ENCODE measurements at places on chromosomes 11 and 22. TPM values are rescaled to one million over a fixed set of nuclear protein-coding genes. Genes with fewer than 3 reads are reported as not detected.

DNA sequence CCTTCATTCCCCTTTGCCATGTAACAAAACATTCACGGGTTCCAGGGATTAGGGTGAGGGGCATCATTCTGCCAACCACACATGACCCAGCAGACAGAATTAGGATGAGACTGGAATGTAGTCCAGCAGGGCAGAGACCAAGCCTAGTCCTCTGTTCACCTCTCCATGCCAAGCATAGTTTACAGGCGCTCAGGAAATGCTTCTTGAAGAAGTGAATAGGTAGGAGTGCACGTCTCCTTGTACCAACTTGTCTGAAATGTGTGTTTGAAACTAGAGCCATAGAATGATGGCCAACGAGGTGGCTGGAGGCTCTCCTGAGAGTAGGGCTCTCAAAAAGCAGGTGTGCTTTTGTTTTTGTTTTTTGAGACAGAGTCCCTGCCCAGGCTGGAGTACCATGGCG, 8.2 kb downstream of the SPINDOC start:
- peak; percentile 81 for DNase-seq

DNA sequence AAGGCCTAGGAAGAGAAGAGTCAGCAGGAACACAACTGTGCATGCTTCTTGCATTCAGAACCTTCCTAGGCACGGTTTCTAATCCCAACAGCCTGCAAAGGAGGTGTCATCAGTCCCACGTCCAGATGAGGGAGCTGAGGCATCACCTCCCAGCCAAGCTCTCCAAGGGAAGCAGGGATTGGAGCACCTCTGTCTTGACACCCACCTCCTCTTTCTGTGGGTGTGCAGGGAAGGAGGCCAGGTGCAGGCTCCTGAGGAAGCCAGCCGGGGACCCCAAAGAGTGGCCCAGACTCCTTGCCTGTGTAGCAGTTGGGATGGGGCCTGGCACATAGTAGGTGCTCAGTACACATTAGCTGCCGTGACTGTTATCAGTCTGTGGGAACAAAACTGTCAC, 2.0 kb downstream of the PNPLA5 start:
- DNase-seq, result peak; percentile 7

GRCh38 chr11:17171343-17171742, 36.4 kb downstream of the PIK3C2A start:
- peak; percentile 8 for DNase-seq

DNA sequence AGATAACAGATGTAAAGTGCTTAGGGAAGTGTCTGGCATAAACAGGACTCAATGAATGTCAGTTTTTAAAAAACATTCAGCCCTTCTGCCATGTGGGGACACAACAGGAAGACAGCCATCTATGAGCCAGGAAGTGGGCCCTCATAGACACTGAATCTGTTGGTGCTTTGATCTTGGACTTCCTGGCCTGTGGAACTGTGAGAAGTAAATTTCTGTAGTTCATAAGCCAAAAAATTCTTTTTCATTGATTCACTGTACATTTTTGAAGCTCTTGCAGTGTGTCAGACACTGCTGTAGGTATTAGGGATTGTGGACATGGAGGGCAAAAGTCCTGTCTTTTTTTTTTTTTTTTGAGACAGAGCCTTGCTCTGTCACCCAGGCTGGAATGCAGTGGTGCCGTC, 188.6 kb downstream of the HIPK3 start:
- DNase-seq, result no peak

GRCh38 chr11:9210224-9210921, 54.8 kb downstream of the DENND5A start:
- no peak for DNase-seq

DNA sequence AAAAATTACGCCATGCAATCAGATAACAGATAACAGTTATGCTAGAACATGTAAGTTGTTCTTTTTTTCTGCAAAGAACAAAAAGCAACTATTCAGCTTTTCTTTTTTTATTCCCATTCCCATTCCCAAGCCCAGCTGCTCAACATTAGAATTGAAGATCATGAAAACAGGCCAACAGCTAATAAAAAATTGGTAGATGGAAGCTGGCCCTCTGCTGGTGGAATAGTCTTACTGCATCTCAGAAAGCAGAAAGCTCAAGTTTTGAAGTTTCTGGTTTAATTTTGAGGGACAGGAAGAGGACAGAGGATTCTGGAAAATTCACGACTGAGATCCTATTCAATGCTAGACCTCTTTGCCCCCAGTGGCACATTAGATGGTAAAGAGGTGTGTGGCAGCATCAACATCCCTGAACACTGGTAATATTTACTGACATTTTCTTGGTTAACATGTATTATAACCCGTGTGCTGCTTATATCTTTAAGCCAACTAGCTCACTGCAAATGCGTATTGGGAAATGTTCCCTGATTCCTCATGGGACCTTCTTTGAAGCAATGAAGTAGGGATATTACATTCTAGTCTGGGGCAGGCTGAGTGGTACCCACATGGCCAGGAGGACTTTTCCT, 591.2 kb downstream of the OPCML start:
- peak; percentile 8 for DNase-seq

GRCh38 chr11:114187173-114187572, 109.0 kb upstream of the NNMT start:
- no peak for DNase-seq

- no peak for DNase-seq
These were observed 49.0 kb upstream of the CSNK2A3 start for GRCh38 chr11:11401960-11402535.

DNA sequence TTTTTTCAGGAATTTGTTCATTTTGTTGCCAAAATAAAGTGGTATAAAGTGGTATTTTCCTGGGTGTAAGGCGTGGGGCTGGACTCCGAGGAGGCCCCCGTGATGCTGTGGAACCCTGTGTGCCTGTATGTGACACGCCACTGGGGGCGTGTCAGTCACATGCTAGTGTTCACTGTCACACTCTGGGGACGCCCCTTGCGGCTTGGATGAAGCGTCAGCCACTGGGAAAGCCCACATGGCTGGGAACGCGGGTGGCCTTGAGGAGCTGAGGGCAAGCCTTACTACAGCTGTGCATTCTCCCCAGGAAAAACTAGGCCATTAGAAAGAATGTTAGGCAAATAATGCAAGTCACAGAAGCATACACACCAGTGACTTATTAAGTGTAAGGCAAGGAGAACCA, 77.0 kb upstream of the SLC25A18 start:
- DNase-seq, result no peak

DNA sequence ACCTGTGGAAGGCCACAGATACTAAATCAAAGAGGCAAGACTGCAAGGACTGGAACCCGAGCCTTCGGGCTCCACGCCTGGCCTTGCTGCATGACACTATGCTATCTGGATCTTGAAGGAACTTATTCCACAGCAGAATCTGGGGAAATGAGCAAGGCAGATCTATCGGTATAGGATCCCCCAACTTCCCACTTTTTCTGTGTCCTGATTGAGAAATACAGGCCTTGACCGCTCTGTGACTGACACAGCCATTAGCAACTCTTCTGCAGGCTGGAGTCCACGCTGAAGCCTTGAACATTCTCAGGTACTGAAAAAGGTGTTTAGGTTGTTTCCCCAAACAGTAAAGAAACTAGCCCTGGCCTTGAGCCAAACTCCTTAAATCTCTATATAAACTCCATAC, 241.2 kb upstream of the NARS2 start:
- no peak for DNase-seq

DNA sequence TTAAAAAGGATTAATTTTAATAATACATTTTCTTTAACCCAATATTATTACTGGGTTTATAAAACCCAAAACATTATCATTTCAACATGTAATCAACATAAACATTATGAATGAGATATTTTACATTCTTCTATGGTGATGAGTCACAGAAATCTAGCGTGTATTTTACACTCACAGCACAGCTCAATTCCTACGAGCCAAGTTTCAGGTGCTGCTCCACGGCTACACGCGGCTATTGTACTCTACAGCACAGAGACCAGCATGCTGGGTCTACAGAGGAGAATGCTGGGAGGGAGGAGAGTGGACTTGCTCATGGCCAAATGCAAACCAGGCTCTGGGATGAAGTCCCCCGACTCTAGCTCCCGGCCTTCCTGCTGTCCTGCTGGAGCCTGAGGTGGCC, 72.0 kb upstream of the LMO1 start:
- peak; percentile 18 for DNase-seq

DNA sequence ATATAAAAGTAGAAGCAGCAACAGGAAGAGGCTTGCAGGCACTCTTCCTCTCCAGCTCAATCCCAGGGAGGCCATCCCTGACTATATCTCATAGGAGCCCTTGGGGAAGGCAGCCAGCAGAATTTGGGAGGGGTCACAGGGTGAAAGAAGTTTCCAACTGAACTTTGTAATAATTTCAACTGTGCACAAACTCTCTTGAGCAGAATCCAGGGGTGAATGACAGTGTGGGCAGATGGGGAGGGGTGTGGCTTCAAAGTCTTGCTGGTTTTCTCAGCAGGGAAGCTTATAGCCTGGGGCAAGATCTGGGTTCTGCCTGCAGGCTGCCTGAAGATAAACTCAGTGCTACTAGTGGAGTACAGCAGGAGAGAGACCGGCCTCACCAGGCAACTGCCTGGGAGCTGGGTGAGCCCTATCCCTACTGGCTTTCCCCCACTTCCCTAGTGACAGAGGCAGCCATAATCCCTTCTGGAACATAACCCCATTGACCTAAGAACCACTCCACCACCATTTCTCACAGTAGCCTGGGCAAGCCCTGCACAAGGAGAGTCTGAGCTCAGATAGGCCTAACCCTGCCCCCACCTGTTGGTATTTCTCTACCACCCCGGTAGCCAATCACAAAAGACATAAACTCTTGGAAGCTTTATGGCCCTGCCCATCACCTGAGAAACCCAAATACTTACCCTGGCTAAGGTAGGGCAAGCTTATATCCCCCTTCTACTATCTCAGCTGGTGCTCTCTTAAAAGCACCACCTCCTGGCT, 17.8 kb upstream of the TTC12 start:
- DNase-seq, result no peak

- DNase-seq, result no peak
These were observed 55.8 kb upstream of the PRODH start for GRCh38 chr22:18991821-18992442.

DNA sequence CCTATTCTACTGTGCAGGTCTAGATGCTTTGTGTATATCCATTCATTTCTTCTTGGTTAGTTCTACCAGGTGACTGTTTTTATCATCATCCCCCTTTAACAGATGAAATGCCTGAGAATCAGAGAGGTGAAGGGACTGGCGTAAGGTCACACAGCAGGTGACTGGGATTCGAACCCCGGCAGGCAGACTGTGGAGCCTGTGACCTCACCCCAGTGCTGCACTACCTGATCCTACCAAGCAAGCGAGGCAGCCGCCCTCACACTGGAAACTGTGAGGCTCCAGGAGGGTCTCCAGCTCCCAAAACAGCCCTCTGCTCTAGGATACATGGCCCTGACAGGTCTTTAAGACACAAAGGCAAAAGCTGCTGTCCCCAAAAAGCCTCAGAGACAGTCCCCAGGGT, 91.7 kb downstream of the CHST1 start:
- DNase-seq, result no peak

DNA sequence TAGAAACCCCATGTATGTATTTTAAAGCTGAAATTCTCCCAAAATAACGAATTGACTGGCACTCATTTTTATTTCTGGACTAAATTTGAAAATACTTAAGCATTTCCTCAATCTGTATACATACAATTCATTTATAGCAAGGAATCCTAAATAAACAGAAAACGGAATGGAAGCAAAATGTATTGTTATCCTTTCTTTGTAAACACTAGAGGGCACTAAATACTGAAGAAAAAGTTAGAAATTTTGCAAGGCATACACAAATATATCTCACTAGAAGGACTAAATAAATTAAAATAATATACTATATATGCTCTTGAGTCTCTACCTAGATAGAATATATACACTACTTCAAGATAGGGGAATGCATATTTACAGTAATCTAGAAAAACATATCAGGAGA, 23.1 kb upstream of the ANO5 start:
- DNase-seq, result peak; percentile 32

DNA sequence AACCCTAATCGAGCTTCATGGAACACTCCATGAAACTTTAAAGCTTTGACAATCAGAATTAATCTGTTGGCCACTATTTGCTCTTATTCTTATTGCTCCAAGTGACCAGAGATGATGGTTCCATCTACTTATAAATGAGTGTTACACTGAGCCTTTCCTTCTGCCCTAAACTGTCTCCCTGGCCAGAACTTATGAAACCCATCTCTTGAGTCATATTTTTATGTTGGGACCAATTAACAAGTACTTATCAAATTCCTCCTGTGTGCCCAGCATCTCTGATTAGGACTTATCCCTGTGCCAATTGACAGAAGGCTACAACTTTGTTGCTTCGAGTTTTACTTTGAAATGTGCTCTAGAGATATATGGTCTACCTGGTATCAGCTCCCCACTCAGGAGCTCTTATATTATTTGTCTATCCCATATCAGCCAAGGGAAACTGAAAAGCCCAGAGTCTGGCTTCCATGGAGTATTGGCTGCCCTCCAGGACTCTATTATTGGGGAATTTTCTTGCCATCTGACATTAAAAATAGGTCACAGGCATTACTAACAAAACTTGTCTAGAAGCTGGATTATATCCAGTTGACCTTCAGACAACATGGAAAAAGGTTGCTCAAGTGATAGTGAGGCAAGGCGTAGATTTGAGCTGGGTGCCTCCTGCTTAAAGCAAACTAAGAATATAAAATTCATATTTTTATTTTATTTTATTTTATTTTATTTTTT, 8.8 kb downstream of the KREMEN1 start:
- no peak for DNase-seq

DNA sequence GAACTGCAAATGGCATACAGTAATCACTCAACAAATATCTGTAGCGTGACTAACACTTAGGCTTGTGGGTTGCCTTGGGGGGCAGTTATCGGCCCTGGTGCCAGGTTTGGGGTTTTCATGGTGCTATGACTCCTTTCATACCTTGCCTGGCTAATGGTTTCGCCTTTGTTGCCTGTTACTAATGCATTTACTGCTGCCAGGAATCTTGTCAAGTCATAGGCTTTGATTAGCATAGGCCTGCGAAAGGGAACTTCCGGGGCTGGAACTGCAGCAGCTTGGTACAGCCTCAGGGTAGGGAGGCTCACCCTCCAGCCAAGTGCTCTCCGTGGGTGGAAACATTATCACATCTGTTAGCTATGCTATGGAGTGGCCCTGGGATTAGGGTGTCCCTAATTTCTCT, 13.2 kb downstream of the SLC25A18 start:
- DNase-seq, result peak; percentile 100

MED17 gene
- 23.7 TPM for total RNA-seq

SERHL2 gene
- total RNA-seq, result 0.79 TPM

APOA5 gene
- total RNA-seq, result not detected

SLC6A5 gene
- total RNA-seq, result not detected

MPEG1 gene
- total RNA-seq, result not detected

ANO3 gene
- under 0.01 TPM for total RNA-seq

FGF19 gene
- total RNA-seq, result not detected

OR52I1 gene
- total RNA-seq, result not detected

OR51B2 gene
- total RNA-seq, result not detected

MS4A3 gene
- total RNA-seq, result not detected

OR5P2 gene
- not detected for total RNA-seq

SHANK2 gene
- 8.1 TPM for total RNA-seq

MMP8 gene
- total RNA-seq, result not detected

TMA7B gene
- total RNA-seq, result not detected

HPS4 gene
- 28.3 TPM for total RNA-seq

SPDYC gene
- total RNA-seq, result not detected

OR5A1 gene
- total RNA-seq, result not detected

All from bronchial epithelial cell (primary cell).